DMS153 (cell line): ENCODE measurements at places on chromosomes 7 and 10.

DNA sequence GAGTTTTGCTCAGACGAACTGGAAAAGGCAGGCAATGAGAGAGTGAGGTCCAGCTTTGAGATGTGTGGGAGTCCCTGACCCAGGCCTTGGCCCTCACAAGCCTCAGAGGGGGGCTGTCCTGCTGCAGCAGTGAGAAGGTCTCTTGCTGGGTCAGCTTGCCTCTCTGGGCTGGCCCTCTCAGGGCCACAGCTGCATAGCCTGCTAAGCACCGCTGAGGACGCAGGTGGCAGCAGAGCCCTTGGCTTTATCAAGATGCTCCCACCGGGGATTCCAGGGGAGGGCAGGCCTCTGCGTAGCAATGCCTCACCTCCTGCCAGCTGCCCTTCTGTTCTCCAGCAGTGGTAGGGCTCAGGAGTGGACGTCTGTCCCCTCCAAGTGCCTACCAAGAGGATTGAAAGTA is 128.7 kb downstream of the COBL start:
- DNase-seq = no peak

- no peak for DNase-seq
Observed at GRCh38 chr10:131841661-131842139, 59.1 kb upstream of the PPP2R2D start.

GRCh38 chr7:116698930-116699721 is 27.1 kb downstream of the MET start:
- DNase-seq = peak; percentile 92

DNA sequence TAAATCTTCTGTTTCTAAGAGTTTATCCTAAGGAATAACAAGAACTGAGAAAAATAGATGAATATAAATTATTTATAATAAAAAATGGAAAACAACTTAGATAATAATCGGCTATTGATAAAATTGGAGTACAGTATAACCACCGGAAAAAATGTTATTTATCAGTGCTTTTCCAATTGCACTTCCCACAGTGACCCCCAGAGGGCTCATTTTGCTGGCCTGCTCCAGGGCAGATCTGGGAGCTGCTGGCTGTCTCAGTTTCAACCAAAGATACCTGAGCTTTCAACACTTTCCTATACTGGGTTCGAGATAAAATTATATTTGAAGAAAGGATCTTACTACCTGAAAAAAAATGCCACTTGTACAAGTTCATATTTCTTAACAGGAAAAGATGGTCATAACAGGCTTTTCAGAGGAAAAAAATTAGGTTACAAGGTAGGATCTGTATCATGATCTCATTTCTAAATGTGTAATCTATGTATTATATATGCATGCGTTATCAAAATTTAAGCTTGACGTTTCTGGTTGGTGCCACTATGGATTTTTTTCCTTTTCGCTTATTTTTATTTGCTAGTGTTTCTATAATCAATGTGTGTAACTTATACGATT is 165.7 kb downstream of the NPSR1 start:
- peak; percentile 47 for DNase-seq

DNA sequence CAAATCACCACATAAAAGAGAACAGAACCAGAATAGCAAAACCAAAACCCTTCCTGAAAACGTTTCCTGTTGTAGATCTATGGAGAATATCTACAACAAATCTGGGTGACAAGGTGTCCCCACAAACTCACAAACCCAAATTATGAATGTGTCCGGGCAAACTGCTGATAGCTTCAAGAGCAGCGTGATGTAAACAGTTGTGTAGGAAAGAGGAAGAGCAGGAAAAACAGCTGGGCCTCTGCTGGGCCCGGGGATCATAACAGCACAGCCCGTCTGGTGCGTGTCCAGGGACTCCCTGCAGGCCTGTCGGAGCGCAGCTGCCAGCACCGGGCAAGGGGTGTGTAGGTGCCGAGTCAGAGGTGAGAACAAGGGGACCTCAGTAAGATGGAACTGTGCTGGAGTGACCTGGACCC is 53.7 kb downstream of the KCNH2 start:
- DNase-seq = no peak

GRCh38 chr10:20334559-20334958 is 518.3 kb downstream of the PLXDC2 start:
- DNase-seq = no peak

GRCh38 chr10:15346440-15347141 is 24.5 kb downstream of the FAM171A1 start:
- DNase-seq = no peak

GRCh38 chr10:20454331-20454730 is 442.8 kb downstream of the NEBL start:
- DNase-seq = no peak

DNA sequence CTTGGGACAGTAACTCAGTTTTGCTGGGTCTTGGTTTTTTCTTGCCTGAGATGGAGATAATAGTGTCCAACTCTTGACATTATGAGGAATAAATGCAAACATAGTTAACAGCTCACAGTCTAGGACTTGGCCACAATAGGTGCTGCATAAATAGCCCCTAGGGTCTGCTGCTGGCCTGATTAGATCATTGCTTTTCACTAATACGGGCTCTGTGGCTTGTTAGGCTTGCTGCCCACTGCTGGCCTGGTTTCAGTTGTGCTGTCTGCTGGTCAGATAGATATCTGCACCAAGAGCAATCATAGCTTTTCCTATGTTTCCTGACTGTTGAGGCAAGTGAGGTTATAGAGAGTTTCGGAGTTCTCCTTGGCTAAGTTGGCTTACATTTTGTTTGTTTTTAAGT is 246.1 kb downstream of the DNAJB9 start:
- no peak for DNase-seq

DNA sequence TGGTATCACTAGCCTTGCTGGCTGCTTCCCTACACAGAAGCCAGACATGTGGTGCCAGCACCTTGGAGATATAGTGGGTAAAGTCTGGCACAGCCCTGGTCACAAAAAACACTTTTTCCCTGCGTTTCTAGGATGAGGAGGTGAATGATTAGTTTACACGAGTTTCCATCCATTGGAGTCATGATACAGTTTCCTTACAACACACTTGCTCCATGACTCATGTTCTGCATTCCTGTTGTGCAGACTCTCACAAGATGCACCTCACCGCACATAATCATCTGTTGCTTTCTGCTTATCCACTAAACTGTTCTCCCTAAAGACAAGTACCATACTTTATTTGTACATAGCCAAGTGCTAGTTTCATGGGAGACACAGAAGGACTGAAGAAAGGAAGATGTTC is 747.1 kb upstream of the GALNT17 start:
- DNase-seq = no peak

DNA sequence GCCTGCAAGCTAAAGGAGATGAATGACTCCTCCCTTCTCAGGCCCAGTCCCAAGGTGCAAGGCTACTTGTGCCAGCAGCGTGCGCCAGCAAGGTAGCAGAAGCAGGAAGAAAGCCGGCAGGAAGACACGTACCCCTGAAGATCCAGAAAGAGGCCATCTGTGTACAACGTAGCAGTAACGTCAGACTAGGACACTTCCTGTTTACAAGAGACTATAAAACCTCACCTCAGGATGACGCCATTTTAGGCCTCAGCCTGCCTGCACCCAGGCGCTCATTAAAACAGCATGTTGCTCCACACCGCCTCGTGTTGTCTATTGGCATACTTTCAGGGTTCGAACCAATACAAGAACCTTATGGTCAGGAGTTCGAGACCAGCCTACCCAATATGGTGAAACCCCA is 41.4 kb upstream of the SNX10 start:
- no peak for DNase-seq

GRCh38 chr10:24748214-24748613 is 24.5 kb upstream of the ARHGAP21 start:
- DNase-seq = no peak

DNA sequence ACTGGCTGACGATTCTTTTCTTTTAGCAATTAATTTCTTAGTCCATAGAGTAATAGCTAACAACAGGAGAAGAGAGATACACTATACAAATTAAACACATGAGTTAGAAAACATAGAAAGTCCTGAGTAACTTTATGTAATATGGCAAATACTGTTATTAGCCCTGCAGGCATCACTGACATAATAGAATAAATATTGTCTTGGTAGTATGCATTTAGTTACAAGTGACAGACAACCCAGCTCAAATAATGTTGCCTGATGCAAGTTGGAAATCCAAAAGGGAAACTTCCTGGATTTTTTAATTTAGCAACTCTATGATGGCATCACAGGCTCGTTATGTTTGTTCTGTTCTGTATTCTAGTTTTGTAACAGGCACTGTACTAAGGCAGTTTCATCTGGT is 95.1 kb downstream of the DKK1 start:
- DNase-seq = no peak

DNA sequence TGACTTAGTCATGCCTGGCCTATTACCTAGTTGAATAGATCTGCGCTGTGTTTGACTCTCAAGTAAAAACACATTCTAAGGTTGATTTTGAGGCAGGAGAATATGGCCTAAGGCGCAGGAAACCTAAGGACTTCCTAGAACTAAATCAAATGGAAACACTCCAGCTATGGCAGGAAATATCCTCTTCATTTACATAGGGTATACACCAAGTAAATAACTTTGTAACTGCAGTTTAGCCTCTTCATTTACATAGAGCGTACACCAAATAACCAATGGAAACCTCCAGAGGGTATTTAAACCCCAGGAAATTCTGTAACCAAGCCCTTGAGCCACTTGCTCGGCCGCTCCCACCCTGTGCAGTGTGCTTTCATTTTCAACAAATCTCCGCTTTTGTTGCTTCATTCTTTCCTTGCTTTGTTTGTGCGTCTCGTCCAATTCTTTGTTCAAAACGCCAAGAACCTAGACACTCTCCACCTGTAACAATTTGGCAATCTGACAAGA is 35.6 kb upstream of the XRCC2 start:
- DNase-seq = no peak

DNA sequence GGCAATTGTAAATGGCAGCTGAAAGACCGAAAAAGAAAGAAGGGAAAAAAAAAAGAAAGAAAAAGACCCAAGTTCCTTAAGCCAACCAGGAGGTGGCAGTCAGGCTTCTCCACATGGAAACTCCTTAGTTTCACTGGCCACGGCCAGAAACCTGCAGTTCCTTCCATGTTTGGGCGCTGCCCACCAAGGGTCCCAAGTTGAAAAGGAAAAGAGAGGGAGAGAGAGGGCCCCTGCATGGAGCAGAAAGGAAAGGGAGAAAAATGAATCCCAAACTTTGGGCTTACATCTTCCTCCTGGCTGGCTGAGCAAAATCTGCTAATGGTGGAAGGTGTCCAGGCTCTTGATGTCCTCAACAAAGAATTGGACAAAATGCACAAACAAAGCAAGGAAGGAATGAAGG is 31.8 kb upstream of the ABCA13 start:
- no peak for DNase-seq
